ENCODE measurements at places on chromosomes 3 and 15.

DNA sequence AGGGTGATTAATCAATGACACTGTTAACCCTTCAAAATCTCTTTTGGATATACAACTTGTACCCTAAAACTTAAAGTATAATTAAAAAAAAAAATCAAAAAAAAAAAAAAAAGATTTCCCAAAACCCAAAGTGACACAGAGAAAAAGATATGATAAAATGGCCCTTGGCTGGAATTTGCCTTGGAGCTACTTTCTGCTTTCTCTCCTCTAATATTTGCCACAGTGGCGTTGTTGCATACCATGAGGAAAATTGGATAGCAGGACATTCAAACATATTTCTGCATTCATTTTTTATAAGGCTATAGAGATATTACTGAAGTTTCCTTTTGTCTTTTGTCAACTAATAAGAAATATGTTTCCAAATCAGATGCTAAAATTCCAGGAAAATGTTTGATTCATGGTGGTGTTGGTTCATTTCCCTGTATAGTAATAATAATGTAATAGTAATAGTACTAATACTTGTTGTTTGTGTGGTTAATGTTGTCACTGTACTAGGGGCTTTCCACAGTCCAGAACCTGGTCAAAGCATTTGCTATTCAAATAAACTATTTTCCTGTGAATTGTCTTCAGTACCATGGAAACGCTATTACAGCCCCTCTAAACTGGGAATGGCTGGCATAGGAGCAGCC lies 441.3 kb upstream of the THBS1 start:
- DNase-seq: no peak

DNA sequence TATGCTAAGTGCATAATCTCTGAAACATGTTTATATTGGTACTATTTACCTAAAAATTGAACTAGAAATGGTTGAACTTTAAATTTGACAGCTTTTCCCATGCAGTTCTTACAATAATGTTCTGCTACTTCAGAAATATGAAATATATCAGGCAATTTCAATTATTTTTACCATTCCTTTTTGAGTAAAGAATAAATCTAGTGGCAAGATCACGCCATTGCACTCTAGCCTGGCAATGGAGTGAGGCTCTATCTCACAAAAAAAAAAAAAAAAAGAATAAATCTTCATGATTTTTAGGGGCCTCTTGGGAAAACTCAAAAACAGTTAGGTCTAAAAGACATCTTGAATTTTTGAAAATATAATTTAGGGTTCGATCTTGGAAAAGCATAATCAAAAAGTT lies 10.6 kb upstream of the DNAAF4 start:
- no peak for DNase-seq

DNA sequence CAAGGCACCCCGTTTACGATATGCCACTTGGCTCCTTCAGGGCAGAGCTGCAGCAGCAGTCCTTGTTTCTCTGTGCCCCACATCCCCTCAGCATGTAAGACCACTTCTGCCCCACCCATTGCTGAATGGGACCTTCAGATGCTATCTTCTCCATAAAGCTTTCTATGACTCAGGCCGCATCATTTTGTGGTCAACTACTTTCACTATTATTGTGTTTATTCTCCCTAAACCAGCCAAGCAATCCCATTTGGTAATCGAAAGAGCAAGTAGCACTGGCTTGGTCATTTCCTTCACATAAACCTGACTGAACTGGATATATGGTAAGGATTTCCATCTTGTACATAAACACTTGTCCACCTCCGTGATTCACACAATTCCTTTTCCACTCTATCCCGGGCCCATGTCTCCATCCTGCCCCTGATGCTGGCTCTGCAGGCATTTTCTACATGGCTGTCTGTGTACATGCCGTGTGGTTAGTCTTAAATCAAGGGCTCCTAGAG lies 25.7 kb downstream of the LIPC start:
- peak; percentile 54 for DNase-seq

GRCh38 chr3:58026598-58026997 lies 18.4 kb downstream of the FLNB start:
- DNase-seq: no peak

DNA sequence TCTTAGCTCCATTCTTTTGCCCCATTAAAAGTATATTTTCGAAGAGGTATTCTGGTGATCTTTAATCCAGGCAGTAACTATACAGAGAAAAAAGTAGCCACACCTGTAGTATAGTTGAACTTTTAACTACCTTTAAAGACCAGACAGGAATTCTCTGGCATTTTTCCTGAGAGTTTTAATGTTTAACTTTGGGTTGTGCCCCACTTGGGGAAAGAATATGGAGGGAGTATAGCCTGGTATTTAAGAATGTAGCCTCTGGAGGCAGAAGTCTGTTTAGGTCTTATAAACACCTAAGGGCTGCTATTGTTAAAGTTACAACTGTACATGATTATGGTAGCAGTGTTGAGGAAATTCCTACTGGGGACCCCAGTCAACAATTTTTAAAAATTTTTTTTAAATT lies 19.3 kb downstream of the C3orf85 start:
- DNase-seq: no peak

DNA sequence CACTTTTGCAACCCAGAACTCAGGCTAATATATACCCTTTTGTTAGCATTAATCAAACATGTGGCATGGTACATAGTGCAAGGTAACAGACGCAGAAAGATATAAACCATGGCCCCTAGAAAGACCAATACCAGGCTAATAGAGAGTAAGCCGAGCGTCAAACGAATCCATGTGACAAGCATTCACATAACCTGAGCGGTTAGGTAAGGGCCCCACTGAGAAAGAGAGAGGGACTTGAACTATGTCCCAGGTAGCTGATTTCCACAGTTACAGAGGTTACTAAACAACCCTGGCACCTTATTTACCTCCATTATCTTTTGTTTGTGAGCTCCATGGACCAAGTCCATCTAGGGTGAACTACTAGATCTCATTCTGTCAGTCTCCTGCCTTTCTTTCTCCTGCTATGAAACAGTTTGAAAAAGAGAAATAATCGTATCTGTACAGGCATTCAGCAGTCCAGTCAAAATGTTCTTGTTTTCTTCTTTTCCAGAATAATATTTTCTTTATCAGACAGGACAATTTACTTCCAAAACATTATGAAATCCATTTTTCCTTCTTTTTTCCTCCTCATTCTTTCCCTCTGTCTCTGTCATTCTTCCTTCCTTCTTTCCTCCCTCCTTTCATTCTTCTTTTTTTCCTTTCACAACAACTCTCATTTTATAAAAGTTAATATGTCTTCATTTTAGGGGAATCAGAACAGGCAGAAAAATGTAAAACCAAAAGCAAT lies 30.5 kb upstream of the TNFSF10 start:
- DNase-seq: no peak

- no peak for DNase-seq
Observed at GRCh38 chr3:146138902-146139301, 22.1 kb downstream of the PLOD2 start.

GRCh38 chr15:73395671-73396070 lies 26.9 kb upstream of the HCN4 start:
- DNase-seq: no peak

GRCh38 chr15:43370310-43370974 lies 401 bp downstream of the ZSCAN29 start:
- DNase-seq: no peak

DNA sequence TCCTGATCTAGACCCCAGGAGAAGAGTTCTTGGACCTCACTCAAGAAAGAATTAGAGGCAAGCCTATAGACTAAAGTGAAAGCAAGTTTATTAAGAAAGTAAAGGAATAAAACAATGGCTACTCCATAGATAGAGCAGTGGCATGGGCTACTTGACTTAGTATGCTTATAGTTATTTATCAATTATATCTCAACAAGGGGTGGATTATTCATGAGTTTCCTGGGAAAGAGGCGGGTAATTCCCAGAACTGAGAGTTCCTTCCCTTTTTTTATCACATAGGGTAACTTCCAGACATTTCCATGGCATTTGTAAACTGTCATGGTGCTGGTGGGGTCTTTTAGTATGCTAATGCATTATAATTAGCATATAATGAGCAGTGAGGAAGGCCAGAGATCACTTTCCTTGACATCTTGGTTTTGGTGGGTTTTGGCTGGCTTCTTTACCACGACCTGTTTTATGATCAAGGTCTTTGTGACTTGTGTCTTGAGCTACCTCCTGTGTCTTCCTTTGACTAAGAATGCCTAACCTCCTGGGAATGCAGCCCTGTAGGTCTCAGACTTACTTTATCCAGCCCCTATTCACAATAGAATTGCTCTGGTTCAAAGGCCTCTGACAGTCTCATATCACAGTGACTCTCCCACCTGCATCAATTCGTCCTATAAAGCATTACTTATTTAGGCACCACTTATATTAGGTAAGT lies 35.3 kb upstream of the PLSCR2 start:
- DNase-seq: no peak

DNA sequence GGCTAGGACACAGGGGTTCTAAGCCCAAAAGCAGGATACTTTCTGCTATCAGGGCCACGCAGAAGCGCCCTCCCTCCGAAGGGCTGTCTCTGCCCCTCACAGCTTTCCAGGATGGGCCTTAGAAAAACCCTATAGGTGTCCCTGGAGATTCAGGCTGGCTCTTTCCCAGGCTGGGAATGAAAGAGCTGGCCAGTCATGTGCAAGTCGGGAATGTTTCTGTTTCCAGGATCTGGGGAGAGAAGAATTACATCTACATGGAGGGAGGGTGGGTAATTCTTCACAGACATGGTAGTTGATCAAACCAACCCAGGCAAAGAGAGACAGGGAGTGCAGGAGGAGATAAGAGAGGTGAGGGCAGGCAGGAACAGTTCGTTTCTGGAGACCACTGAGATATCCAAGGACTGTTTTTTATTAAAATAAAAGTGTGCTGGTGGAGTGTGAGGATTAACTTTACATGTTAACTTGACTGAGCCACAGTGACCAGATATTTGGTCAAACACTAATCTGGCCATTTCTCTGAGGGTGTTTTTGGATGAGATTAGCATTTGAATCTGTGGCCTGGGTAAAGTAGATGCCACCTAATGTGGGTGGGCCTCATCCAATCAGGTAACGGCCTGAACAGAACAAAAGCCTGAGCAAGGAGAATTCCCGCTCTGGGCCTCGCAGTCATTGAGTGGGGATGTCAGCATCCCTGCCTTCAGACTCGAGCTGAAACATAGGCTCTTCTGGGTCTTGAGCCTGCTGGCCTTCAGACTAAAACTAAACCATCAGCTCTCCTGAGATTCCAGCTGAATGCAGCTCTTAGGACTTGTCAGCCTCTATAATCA lies 15.3 kb downstream of the NUP210 start:
- DNase-seq: no peak

DNA sequence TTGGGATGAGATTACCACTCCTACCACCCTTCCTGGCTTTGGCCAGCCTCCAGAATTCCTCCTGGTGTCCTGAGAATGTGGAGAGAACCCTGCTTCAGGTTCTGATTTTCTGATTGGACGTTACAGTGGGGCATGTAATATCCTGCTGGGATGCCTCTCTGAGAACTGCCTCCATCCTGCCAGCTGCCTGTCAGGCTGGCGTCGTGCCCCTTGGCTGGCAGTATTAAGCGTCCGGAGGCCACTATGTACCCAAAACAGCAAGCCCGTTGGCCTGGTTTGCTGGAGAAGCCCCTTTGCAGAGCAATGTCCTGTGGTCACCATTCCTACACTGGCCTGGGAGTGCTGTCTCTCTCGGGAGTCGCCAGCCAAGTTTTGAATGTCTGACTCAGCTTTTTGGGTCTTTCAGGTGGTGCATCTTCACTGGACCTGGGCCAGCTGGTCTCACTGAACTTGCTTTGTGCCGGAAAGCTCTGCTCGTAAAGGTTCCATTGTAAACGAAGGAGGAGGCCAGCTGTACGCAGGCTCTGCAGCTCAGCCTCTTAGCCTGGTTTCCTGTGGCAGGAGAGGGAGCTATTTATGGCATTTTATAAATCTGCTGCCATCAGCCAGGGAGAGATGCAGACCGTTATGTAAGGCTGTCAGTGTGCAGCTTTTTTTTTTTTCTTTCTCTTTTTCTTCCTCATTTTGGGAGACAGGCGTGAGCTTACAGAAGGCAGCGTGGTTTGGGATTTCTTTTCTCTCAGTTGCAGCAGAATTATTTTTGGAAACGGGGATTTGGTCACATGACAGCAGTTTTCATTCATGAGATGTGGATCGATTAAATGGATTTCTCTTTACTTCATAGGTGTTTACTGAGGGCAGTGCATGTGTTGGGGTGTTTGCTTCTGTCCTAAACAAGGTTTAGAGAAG lies 19.0 kb upstream of the TRAK1 start:
- DNase-seq: no peak

GRCh38 chr3:179898024-179898423 lies 138.7 kb downstream of the PEX5L start:
- no peak for DNase-seq

- DNase-seq: peak; percentile 11
Observed at GRCh38 chr3:52670621-52671521, 14.8 kb downstream of the PBRM1 start.

DNA sequence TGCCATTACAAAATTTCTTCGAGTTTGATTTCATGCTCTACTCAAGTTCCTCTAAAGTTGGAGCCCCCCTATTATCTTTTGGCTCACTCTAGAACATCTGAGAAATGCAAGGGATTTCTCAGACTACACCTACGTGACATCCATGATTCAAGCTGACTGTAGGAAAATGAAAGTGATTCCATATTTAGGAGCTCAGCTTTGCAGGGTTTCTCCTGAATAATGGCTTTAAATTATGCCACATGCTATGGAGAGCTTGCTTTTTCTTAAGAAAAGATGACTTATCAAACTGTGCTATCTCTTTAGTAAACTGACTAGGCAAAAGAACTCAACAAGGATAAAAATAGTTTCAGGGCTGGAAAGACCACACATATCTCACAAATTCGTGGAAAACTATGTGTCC lies 292.1 kb downstream of the LSAMP start:
- DNase-seq: no peak

DNA sequence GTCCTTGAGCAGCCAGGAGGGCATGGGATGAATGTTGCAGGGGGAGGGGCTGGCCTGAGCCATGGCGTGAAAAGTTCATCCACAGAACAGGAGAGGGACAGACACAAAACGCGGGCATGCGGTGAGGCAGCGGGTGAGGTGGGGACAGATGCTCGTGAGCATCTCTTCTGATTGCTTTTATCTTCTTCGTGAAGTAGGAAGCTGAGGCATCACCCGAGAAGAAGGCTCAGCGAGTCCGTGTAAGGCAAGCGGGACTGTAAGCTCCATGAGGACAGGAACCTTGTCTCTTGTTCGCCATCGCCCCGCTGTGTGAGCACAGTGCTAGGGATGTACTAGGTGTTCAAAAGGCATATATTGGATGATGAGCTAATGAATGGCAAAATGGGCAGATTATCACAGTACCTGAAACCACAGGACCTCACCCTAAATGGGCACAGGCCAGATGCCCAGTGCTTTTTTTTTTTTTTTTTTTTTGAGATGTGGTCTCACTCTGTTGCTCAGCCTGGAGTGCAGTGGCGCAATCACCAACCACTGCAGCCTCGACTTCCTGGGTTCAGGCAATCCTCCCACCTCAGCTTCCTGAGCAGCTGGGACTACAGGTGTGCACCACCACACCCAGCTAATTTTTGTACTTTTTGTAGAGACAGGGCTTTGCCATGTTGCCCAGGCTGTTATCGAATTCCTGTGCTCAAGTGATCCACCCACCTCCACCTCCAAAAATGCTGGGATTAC lies 46.8 kb downstream of the CPN2 start:
- no peak for DNase-seq

- DNase-seq: no peak
Observed at GRCh38 chr15:41689083-41689482, 28.9 kb downstream of the MGA start.
